ENCODE measurements at places on chromosomes 11 and 22.

DNA sequence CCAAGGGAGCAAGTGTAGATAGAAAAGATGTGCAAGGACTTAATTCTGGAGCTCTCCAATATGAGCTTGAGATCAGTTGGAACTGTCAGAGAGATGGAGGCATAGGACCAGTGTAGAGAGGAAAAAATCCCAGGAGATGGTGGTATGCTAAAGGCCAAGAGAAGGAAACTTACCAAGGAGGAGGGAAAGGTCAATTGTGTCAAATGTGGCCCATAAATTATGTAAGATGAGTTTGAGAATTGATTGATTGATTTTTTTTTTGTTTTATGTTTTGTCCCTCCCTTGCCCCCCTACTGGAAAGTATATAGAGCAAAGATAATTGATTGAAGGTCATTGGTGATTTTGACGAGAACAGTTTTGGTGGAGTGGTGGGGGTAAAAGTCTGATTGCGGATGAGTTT is 2.8 kb upstream of the USP2 start:
- DNase-seq, result no peak

GRCh38 chr11:2767801-2768200 is 68.0 kb upstream of the KCNQ1OT1 start:
- no peak for DNase-seq

DNA sequence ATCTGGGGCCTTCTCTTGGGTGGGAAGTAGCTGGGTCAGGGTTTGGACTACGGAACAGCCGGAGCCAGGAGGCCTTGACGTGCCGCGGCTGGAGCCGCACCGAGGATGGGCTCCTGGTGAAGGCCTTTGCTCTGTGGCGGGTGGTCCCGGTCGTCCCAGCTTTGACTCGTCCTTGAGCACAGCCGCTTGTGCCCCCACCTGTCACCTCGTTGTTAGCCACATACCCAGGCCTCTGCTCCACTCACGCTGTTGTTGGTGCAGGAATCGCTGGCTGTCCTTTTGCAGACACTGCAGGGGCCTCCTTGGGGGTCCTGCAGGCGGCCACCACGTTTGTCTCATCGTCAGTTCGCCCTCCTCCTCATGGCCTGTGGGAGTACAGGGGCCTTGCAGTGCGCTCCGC is 17.1 kb downstream of the PHRF1 start:
- DNase-seq, result no peak

- DNase-seq, result no peak
Measured at GRCh38 chr11:121253951-121254350, 38.6 kb upstream of the SC5D start.

DNA sequence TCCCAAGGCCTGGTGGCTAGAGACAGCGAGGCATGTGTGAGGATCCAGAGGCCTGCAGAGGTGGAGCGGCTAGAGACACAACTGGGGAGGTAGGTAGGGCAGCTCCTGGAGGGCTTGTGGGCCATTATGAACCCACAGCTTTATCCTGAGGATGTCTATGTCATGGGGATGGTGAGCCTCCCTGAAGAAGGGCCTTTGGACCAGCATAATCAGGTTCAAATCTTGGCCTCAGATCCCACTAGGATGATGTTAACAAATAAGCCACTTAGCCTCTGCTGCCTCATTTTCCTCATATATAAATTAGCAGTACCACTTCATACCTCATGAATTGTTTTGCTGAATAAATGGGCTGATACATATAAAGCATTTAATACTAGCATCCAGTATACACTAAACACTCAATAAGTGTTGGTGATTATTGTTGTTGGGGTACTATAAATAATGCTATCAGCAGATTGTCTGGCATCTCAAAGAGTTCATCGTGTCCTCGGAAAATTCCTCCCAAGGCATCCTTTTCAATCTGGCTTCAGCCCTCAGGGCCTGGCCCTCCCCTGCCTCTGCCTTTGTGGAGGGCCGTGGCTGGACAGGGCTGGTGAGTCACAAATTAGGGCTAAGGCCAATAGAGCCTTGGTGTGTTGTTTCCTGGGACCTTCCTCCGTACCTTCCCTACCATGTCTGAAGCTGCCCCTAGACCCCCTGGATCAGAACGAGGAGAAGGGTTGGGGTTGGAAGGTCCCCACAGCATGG is 30.9 kb upstream of the LRRC32 start:
- DNase-seq, result no peak

DNA sequence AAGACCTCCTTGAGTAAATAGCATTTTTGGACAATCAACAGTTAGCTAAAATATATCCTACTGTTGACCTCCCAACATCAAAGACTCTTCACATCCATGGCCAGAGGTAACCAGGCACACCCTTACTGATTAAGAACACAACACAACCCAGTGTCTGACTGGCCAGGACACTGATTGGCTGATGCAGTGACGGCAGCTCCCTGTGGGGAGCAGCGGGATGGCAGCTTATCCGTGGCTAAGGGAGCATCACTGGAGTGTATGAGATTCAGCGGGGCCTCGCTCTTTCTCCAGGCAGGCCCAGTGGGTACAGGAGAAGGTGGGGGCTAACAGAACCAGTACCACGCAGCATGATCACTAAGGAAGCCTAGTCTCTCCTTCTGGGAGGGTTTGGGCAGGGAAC is 10.3 kb upstream of the IL2RB start:
- DNase-seq, result no peak

DNA sequence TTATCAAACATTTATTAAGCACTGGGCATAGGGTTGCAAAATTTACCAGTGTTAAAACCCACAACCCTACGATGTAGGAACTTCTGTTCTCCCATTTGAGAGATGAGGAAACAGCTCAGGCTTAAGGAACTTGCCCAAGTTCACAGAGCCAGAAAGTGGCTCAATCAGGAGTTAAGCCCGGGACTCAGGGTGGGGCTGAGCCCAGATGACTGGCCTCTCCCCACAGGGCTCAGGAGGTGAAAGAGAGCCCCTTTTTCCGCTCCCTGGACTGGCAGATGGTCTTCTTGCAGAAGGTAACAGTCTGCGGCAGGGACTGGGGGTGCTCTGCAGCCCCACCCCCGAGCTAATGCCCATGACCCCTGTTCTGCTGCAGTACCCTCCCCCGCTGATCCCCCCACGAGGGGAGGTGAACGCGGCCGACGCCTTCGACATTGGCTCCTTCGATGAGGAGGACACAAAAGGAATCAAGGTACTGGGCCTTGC is 5.6 kb upstream of the ANKRD13D start:
- no peak for DNase-seq

DNA sequence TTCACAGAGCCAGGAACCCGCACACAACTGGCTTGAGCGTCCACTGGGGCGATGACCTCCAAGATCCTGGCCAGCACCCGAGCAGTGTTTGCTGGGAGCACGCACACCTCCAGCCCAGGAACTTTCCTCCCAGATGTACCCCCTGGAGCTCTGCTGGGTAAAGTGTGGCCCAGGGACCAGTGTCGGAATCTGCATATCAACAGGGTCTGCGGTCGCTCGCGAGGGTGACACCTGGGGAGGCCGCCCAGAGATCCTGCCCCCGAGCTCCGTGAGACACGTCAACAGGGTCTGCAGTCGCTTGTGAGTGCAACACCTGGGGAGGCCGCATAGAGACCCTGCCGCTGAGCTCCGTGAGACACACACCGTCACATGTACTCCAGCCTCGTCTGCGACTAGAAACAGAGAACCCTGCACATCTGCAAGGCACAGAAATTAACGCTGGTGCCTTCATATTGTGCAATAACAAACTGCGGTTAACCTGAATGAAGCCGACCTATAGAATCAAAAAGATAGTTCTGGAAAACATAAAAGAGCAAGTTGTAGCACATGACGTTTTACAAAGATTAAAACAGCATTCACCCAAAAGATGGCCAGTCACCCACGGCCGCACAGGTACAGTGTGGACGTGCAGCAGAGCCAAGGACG is 172.4 kb downstream of the BRD1 start:
- no peak for DNase-seq

GRCh38 chr11:1786466-1786865 is 22.7 kb upstream of the CTSD start:
- DNase-seq, result no peak

DNA sequence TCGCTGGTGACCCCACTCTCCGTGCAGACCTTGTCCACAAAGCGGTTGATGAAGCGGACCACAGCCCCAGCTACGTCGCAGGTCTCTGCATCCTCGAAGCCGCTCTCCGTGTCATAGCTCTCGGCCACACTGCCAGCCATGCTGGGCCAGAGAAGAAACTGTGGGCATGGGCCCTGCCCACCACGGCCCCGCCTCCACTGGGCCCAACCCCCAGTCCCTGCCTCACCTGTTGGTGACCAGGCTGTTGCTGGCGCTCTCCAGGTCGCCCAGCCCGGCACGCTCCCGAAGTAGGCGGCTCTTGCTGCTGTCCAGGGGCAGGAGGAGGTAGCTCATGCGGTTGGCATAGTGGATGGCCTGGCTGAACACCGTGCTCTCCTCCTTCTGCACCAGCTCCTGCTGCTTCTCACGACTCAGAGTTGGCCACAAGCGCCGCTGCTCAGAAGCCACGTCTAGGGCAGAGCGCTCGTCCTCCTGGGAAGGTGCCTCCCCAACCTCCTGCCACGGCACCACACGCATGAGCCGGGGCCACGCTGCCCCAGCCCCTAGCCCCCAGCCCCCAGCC is 12.8 kb downstream of the SBF1 start:
- no peak for DNase-seq

DNA sequence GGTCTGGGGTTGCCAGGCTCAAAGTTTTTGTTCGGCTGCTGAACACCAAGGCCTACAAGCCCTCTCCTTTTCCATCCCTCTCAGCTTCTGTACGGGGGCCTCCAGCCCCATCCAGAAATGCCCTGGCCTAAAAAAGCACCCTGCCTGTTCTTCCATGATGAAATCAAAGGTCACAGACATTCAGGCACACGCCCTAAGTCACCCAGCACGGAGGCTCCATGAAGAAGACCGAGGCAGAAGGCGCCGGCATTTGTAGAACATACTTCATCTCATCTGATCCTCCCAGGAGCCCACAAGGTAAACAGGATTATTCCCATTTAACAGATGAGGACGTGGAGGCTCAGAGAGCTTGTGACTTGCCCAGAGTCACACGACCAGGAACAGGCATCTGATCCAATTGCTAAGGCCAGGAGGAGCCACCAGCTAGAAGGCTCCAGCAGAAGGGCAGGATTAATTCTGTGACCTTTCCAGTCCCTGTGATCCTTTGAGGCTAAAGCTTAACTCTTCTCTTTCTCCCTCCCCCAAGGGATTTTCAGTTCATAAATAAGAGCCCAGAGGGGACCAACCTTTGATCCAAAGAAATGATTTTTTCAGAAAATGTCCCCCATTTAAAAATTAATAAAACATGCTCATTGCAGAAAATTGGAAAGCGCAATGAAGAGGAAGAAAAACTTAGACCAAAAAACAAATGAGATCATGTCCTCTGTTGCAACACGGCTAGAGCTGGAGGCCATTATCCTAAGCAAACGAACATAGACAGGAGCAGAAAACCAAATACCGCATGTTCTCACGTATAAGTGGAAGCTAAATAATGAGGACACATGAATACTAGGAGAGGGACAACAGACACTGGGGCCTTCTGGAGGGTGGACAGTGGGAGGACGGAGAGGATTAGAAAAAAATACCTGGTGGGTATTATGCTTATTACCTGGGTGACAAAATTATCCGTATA is 38.7 kb downstream of the CYTH4 start:
- no peak for DNase-seq

GRCh38 chr11:21909145-21909544 is 283.7 kb upstream of the ANO5 start:
- DNase-seq, result no peak

DNA sequence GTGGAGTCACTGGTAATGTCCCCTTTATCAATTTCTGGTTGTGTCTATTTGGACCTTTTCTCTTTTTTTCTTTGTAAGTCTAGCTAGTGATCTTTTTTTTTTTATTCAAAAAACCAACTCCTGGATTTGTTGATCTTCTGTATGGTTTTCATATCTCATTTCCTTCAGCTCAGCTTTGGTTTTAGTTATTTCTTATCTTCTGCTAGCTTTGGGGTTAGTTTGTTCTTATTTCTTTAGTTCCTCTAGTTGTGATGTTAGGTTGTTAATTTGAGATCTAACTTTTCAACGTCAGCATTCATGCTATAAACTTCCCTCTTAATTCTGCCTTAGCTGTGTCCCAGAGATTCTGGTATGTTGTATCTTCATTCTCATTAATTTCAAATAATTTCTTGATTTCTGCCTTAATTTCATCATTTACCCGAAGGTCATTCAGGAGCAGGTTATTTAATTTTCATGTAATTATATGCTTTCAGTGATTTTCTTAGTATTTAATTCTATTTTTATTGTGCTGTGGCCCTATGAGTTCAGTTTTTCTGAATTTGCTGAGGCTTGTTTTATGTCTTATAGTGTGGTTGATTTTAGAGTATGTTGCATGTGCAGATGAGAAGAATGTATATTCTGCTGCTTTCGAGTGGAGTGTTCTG is 29.0 kb downstream of the PI4KA start:
- DNase-seq, result no peak
